Right forelimb (tissue), 1 donor: ENCODE measurements at places on chromosomes 16 and 17.
A peak's percentile ranks its signal among the peaks of the same experiment; 100 is the strongest.

- no peak for DNase-seq
These were observed 3.1 kb upstream of the CIAO3 start for GRCh38 chr16:743794-744500.

- DNase-seq, result no peak
These were observed 14.6 kb upstream of the USP10 start for GRCh38 chr16:84685210-84685609.

GRCh38 chr17:7177191-7177953 is 1.8 kb downstream of the ASGR1 start:
- peak; percentile 88 for DNase-seq

- no peak for DNase-seq
These were observed at the start of gene EVI2B for GRCh38 chr17:31313982-31314781. TSS of gene EVI2B (minus strand) at chr17:31314054. CDS start at chr17:31305609, 8,445 bp downstream.

- no peak for DNase-seq
These were observed 27.7 kb downstream of the RTN4RL1 start for GRCh38 chr17:1997289-1997926.
